ENCODE measurements at places on chromosomes 6 and 20.

GRCh38 chr6:142318714-142319113, 16.9 kb downstream of the ADGRG6 start:
- no peak for DNase-seq

DNA sequence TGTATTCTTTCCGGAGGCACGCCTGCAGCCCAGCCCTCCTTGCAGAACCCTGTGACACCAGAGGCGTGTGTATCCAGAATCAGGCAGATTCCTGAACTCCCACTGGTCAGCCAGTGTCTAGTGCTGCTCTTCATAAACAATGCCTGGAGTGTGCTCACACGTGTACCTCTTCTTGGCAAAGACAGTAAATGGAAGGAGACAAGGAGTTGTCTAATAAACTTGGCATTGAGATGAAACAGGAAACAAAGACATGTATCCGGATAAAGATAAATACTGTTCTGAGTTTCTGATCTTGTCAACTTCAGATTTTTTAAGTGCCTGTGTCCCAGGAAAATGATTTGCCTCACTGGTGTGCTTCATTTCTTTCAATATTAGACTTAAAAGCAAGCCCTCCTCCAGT, 1.7 kb downstream of the RPS6KA2 start:
- DNase-seq: no peak

- no peak for DNase-seq
Measured at GRCh38 chr6:52310932-52311331, 26.4 kb upstream of the MCM3 start.

DNA sequence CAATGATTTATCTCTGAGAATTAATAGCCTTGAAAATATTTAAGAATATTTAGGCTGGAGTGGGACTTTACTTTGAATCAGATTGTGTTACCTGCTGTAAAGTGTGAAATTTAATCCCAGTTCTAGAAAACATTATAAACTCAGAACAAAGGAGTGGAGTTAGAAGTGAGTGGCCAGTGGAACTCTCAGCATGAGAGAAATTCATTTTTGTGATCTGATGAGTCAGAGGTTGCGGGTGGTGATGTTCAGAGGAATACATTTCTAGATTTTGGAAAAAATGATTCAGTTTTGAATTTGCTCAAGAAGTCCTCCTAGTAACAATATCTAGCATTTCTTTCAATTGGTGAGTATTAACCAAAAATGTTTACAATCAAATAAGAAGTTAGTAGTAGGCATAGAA, 167.5 kb downstream of the ZFAND3 start:
- no peak for DNase-seq

DNA sequence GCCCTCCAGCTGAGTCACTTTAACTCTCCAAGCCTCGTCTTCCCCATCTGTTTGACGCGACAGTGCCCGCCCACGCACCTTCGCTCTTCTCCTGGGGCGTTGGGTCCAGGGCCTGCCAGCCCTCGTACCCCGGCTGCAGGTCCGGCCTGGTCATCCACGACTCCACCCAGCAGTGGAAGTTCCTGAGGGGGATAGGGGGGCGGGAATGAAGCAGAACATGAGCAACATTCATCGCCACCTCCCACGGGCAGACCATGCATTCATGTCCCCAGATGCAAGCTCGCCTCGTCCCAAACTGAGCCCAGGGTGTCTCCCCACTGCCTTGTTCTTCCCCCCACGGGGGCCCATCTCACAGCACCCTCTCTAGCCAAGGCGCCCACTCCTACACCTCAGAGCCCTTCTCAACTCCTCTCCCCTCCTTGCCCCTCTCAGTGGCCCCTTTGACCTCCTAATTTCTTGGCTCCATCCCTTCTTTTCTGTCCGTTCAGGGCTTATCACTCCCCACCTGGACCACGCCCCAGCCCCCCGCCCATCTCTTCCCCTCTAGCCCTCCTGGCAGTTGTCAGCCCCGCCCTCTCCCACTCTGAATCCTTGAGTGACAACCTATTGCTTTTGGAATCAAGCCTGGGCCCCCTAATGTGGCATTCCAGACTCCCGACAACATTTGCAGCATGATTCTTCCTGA, 23.7 kb downstream of the TGM2 start:
- no peak for DNase-seq

GRCh38 chr20:61771805-61772350, 293.8 kb downstream of the TAF4 start:
- no peak for DNase-seq

DNA sequence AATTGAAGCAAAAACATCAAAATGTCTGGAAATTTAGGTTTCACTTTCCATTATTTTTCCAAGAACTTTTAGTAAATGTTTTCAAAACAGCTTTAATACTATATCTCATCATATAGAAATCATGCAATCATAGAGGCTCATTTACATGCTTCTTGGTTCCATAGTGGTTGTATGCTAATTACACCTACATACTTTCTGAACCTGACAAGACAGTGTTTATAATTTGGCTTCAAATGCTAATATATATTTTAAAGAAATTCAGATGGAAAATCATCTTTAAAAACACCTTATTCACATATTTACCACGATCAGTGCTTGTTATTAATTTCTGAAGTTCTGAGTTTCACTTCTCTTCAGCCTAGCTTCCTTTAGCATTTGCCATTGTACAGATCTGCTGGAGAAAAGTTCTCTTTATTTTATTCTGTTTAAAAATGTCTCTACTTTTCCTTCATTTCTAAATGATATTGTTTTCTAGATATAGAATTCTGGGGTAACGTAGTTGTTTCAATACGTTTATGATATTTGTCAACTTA, 89.9 kb downstream of the PLCB1 start:
- DNase-seq: no peak
